ENCODE measurements at places on chromosomes 5 and 9.

DNA sequence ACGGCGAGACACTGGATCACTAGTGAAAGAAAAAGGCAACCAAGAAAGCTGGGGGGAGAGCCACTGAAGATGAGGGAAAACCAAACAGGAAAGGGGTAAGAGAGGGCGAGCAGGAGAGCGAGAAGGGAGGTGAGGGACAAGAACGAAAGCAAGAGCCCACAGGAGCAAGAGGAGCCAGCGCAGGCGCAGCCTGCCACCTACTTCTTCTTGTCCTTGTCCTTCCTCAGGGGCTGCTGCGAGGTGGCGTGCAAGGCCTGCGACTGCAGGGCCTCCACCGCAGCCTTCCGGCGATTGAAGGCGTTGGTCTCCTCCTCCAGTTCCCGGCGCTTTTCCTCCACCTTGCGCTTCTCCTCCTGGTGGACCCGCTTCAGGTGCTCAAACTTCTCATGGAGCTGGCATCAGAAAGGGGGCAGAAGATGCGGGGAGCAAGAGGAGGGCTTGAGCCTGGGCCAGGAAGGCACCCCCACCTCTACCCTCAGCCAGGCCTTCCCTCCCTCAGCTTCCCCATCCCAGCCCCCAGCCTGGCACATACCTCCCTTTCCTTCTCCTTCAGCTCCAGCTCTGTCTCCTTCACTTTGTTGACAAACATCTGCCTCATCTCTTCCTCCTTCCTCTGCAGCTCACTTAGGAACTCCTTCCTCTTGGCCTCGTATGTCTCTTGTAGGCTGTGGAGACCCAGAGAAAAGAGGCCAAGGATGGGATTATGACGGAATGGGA, 13.5 kb downstream of the CCNI2 start:
- DNase-seq: no peak

DNA sequence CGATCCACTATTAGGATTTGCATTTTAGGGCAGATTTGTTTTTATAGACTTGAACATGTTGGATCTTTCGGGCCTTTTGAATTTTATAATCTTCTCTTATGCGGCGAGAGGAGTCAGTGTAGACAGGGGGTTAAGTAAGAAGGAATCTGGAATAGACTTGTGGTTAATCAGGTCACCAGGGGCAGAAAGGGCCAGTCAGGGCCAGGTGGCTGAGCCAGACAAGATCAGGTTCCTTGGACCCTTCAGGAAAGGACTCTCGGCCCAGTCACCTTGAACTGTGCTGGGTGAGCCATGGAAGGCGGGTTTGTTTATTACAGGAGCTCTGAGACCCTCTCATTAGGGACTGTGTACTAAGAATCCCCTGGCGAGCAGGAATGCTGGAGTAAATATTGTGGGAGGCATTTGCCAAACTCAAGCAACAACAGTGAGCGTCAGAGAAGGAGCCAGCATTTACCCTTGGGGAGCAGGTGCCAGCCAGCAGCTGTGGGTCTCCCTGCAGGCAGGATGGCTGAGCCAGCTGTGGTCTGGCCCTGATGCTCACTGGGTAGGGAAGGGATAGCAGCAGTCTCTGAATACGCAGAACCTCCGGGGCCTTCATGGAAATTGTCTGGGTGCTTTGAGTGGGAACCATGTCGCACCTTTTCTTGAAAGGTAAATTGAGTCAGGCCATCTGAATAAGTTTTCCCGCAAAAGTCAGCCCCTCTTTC, 79.2 kb downstream of the UBE2QL1 start:
- no peak for DNase-seq

- DNase-seq: no peak
Measured at GRCh38 chr9:87883274-87883673, 597 bp downstream of the SPATA31E1 start.

- no peak for DNase-seq
Measured at GRCh38 chr5:77390221-77390620, 101.9 kb downstream of the WDR41 start.

DNA sequence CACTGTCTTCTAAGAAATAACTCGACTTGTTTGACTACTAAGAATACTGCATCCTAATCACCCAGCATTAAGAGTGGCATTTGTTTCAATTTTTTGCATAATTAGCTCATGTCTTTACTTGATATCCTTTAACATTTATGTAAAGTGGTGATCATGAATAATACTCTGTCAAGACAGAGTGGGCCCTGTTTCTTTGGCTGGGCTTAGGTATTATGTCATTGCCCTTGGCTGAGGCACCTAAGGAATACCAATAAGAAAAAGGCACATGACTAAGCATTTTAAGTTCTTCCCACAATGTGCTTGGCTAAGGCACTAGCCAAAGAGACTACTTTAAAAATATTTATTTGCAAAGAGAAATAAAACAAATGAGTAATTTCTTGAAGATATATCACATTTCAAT, 308.1 kb downstream of the CTNND2 start:
- DNase-seq: no peak

DNA sequence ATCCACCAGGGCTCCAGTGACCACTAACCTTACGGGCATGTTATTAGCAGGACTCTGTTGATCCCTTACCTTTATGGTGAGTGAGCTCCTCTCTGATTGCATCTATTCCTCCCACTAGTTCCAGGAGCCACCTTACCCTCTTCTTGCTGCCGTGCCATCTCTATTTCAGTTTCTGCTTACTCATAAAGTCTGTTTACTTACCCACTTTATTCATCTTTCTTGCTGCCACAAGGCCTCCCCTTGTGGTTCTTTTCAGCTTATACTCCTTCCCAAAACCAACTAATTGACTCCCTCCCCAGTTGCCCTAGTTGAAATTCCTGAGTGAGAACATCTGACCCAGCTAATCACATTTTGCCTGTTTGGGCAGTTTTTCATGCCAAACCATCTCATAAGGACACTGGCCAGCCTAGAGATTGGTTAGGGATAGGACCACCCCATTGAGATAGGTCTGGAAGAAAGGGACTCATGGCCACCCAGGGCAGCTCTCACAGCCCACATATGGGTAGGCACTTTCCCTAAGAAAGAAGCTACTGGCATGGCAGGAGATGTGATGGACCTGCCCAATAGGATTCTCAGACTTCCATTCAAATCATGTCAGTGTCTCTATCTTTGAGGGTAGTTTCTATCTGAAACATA, 412.7 kb downstream of the EFNA5 start:
- no peak for DNase-seq

- DNase-seq: no peak
Measured at GRCh38 chr9:20373263-20373662, 249.0 kb downstream of the MLLT3 start.

- DNase-seq: no peak
Measured at GRCh38 chr9:91291866-91292265, 69.9 kb downstream of the AUH start.

DNA sequence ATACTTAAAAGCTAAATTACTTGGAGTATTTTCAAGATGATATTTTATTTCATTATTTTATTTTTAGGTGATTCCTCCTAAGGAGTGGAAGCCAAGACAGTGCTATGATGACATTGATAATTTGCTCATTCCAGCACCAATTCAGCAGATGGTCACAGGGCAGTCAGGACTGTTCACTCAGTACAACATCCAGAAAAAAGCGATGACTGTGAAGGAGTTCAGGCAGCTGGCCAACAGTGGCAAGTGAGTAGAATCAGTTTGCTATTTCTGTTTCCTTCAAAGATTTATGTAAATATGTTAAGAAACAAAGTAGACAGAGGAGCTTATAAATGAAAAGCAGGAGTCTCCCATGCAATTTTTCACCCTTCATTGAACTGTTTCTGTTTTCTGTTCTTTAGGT, 47.8 kb downstream of the KDM4C start:
- no peak for DNase-seq

DNA sequence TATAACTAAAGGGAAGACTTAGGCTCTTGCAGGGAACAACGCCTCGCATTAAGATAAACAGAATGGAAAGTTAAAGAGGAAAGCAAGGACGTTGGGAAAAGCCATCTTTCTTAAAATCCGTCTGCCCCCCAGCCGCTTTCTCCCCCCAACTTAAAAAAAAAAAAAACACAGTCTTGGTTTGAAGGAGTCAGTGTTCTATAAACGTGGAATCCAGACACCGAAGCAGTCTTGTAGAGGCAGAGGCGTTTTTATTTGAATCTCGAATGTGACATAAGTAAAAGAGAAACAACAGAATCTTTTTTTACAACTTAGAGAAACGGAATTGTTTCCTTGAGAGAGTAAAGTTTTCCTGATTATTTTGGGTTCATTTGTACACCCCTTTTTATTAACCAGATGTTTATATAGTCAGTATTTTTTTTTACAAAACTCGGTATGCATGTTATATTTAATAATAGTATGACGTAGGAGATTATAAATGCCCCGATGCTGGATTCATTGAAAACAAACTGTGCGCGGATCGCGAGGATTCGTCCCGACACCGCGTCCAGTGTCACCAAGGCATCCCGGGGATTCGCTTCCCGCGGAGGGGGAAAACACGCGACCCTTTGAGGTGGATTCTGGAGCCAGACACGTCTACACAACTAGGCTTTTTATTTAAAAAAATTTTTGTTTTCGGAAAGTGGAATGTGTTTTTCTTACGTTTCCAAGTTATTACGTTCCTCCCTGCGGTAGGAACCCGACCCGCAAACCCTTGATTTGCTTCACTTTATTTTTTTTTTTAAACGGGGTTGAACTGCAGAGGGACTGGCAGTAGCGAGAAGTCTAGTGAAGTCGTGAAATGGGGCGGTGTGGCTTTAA, 6.7 kb downstream of the PTCH1 start:
- no peak for DNase-seq

- DNase-seq: no peak
Measured at GRCh38 chr9:137128862-137129455, 10.0 kb upstream of the GRIN1 start.

GRCh38 chr5:68946728-68947127, 147.1 kb upstream of the SLC30A5 start:
- no peak for DNase-seq

DNA sequence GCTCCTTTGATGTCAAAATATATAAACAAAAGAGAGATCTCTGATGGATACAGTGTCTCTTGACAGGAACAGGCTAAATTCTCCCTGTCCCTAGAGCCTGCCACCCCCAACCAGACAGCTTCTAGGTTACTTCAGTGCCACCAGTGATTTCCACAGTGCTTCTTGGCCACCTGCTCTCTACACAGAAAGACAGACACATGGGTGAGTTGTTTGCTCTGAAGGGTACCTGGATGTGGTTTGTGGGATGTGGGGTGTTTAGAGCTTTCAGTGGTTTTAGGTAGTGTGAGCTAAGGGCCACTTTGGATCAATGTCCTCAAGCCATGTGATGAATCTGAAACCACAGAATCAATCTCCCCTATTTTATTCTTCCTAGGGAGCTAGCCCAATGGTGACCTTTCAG, 125.4 kb downstream of the ANKRD18B start:
- no peak for DNase-seq

- no peak for DNase-seq
Measured at GRCh38 chr5:130316971-130317680, 412.9 kb downstream of the CHSY3 start.

- no peak for DNase-seq
Measured at GRCh38 chr9:103702572-103702971, 391.5 kb upstream of the SMC2 start.

DNA sequence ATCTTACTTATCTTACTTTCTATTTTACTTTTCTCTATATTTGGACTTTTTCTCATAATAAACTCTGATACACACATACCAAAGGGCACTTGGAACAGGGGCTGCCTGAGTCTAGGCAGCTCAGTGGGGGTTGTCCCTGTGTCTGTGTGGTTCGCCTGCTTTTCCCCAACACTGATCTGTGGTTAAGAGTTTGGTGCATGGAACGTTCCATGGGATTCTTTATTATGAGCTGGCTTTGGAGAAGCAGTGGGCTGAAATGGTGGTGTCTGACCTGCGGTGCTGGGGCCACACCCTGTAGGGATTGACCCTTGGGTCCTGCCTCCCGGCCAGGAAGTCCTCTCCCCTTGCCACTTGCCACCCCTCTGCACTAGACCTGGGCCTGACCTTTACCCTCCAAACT, 47.4 kb downstream of the ANKRD33B start:
- DNase-seq: no peak

DNA sequence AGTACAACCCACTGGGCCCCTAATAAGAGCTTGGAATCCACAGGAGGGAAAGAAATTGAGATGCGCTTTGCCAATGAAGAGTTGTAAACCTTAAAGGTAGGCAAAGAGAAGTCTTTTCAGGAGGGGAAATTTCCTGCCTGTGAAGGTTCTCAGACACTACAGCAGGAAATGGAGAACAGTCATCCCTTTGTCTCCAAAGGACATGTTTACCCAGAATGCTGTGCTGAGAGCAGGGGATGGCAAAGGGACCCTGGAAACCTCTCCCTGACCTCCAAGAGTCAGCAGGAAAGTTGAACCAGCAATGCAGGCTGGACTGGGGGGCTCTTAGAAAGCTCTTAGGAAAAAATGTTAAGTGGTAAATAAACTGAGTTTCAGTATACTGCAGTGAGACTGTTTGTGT, 103.2 kb downstream of the AK8 start:
- DNase-seq: no peak

DNA sequence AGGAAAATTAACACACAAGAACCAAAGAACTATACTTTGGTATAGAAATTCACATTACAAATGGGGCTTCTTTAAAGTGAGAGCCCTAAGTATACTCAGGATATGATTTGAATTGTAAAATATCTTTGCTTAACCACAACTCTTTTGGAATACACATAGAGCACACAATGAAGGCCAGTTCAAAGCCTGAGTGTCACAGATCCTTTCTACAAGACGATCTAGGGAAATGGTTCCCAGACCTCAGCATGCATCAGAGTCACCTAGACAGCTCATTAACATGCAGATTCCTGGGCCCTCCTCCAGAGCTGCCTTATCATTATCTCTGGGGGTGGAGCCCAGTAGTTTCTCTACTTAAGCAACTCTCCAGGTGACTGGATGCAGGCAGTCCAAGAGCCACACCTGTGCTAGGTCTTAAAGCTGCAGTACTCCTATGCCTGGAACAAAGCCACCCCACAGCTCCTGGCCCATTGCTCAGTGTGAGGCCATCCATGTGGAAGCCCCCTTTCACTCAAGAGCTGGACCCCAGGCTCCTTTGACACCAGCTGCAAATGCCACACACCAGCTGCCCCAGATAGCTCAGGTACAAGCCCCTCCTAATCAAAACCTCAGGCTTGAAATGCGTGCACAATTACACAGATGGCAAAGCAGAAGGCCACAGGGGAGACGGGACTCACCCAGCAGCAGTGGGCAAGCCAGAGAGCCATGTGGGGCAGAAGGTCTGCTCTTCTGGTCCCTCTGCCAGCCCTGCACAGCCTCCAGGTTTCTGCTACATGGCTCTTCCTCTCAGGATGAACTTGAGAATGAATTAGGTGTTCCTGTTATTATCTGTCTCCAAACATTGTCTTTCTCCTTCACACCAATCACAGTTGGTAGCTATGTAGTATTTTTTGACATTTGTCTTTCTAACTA, 106.1 kb downstream of the SH3TC2 start:
- no peak for DNase-seq
